ENCODE measurements at places on chromosomes 2 and 18.

DNA sequence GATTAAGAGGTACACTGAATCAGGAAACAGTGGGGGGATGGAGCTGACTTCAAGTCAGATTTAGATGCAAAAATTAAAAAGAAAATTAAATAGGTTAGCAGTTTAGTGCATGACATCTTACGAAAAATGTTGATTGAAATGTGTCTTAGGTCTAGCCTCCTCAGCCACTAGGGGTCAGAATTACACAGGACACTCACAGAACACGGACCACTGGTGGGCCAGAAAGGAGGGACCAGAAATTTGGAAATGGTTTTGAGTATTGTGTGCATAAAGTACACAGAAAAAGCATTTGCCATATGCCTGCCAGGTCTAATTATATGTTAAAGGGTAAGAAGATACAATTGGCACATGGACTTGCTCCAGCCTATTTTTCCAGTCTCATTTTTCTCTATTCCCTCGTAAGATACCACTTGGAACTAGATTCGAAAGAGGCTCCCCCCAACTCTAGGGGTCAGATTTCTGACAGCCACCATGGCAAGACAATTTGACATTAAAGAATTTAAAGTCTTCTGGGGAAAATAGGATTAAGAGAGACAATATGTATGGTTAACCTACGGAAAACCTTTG, 550.2 kb upstream of the SETBP1 start:
- DNase-seq = peak; percentile 10

- no peak for DNase-seq
Measured at GRCh38 chr2:181430406-181431118, 26.6 kb upstream of the ITGA4 start.

- DNase-seq = no peak
Measured at GRCh38 chr18:21053127-21053526, 58.5 kb downstream of the ROCK1 start.

DNA sequence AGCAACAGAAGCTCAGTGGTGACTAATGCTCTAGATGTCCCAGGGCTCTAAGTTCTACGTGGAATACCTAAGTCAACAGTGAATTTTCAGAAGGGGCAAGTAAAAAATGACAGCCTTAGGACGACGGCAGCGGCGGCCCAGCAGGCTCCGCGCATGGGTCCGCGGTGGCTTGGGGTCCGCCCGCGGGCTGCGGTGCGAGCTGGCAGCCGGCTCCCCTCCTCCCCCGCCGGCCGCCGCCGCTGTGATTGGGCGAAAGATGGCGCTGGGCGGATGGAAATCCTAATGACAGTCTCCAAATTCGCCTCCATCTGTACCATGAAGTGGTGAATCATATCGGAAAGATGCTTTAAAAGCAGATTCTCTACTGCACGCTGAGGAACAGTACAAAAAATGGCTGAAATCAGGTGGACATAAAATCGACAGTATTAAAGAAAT, 74.7 kb downstream of the HNRNPLL start:
- peak; percentile 34 for DNase-seq

- DNase-seq = no peak
Measured at GRCh38 chr2:181594322-181594721, 62.6 kb downstream of the CERKL start.

GRCh38 chr2:143347271-143347695, 218.1 kb downstream of the ARHGAP15 start:
- DNase-seq = peak; percentile 83

GRCh38 chr2:44456946-44457345, 95.2 kb downstream of the CAMKMT start:
- DNase-seq = no peak

- DNase-seq = no peak
Measured at GRCh38 chr2:207279520-207279919, 113.8 kb upstream of the KLF7 start.

GRCh38 chr2:8368463-8368862, 313.4 kb upstream of the ID2 start:
- DNase-seq = no peak

DNA sequence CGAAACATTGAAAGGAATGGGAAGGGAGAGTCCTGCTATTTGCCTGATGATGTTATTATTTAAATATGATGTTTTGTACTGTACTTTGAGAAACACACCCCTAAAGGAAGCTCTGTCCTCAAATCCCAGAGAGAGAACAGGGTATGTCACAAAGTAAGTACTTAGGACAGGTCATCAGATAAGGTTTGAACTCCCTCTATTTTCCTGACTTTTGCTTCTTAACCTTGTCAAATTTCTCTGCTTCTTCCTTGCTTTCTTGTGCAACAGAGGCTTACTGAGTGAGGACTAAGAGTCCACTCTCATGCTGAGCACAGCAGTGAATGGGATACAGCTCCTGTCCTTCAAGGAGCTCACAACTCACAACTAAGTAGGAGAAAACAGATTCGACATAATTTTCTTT, 3.7 kb downstream of the DGUOK start:
- DNase-seq = no peak

DNA sequence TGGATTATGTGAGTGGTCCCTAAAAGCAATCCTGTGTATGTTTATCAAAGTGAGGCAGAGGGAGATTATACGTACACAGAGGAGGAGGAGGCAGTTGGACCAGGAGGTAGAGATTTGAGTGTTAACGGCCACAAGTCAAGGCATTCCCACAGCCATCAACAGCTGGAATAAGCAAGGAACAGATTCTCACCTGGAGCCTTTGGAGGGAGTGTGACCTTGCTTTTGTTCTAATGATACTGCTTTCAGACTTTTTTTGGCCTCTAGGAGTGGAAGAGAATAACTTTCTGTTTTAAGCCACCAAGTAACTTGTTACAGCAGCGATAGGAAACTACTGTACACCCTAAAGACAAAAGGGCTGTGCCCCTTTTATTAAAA, 18.1 kb downstream of the LCLAT1 start:
- no peak for DNase-seq

DNA sequence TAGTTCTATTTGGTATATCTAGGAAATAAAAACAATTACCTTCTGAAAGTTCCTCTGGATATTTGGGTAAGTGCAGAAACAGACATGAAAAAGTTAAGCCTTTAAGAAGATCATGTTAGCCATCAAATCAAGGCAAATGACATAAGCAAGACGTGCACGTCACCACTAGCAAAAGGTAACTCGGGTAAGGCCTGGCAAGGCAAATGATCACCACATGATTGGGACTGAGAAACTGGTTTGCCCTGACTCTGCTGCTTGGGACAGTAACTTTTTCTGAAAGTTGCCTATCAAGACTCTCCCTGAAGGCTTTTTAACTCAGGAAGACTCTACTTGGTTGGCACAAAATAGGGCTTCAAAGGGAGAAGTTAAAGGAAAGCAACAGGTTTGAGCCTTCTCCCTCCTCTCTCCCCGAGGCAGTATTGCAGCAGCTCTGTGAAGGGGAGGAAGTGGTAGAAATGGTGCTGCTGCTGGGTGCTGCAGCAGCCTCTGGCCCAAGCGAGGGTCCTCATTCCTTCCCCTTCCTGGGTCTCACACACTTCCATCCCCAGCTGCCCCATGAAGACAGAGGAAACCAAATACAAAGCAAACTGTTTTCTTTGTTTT, 17.1 kb upstream of the TMEM237 start:
- no peak for DNase-seq

- DNase-seq = no peak
Measured at GRCh38 chr2:224847961-224848850, 132.0 kb upstream of the CCDC195 start.

DNA sequence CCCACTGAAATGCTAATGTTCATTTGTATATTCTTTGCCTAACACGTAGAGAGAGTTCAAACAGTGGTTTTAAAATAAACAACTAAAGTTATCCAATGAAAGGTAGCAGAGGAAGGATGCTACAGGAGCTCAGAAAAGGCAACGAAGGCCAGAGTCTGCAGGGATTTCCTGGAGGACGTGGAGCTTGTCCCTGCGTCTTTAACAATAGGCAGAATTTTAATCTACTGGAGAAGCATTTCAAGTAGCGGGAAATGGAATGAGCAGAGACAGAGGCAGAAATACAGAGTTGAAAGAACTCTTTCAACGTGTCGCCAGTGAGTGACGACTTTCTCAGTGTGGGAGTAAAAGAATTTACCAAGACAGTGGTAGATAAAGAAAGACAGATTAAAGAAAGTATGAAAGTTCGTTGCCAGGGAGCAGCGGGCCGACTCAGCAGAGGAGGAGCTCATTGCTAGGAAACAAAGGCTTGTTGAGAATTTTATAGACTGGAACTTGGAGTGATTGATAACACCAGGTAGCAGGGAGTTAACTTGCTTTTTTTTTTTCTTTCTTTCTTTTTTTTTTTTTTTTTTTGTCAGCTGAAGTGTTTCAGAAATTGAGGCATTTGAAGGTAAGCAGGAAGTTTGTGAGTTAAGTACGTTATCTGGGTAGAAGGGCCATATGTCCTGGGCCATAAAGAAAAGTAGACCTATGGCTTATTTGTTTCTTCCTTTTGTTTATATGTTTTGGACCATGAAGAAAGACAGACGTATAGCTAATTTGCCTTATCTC, 625 bp upstream of the NBAS start:
- no peak for DNase-seq

DNA sequence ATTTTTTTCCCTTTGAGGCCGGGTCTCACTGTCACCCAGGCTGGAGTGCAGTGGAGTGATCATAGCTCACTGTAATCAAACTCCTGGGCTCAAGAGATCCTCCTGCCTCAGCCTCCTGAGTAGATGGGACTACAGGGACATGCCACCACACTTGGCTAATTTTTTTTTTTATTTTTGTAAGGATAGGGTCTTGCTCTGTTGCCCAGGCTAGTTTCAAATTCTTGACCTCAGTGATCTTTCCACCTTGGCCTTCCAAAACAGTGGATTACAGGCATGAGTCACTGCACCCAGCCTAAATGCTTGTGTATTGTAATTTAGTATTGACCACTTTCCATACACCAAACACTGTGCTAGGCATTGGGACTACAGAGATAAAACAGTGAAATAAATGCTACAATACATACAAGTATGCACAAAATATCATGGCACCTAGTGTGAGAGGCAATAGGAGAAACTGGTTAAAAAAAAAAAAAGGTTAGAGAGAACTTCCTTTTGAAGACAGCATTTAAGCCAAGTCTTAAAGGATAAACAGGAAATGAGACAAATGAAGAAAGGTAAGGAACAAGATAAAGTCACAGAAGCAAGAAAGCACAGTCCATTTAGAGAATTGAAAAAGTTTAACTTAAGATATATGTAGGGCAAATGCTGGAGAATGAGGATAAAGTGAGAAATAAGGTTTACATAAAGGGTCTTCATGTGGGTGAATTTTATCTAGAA, 113.4 kb downstream of the GORASP2 start:
- no peak for DNase-seq

- no peak for DNase-seq
Measured at GRCh38 chr2:178320011-178320585, 125.8 kb downstream of the OSBPL6 start.

DNA sequence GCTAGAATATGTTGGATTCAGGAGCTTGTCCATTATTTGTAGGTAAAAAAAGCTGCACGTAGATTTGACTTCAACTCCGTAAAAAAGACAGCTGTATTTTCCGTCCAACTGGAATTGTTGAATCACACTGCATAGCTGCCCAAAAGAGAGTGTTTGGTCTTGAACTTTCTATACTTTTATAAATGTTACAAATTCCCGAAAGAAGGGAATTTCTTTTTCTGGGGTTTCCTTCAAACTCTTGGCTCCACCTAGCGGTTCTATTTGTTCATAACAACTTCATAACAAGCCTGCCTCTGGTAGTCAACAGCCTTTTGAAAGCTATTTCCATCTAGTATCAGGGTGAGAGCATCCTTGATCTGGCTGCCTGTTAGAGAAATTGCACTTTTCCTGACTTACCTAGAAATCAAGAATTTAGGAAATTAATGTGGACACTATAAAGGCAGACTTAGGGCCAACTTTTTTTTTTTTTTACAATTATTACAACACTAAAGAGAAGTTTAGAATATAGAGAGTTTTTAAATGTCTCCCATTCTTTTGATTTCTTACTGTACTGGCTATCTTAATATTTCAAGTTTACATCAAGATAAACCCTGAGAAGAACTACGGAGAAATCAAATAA, 48.1 kb downstream of the TMEM185B start:
- no peak for DNase-seq

DNA sequence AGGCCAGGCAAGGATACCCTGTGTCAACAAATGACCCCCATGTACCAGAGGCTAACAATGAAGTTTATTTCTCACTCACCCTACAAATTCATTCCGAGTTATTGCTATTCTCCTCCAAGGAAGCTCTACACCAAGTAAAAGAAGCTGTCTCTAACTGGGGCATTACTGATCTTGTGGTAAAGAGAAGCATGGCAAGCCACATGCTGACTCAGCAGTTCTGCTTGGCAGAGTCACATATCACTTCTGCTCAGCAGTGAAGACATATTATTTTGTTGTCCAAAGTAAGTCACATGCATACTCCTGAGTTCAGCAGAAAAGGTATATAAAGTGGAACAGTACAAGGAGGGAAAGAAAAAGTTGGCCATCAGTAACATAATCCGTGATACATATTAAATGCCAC, 315.8 kb downstream of the GULP1 start:
- DNase-seq = no peak

DNA sequence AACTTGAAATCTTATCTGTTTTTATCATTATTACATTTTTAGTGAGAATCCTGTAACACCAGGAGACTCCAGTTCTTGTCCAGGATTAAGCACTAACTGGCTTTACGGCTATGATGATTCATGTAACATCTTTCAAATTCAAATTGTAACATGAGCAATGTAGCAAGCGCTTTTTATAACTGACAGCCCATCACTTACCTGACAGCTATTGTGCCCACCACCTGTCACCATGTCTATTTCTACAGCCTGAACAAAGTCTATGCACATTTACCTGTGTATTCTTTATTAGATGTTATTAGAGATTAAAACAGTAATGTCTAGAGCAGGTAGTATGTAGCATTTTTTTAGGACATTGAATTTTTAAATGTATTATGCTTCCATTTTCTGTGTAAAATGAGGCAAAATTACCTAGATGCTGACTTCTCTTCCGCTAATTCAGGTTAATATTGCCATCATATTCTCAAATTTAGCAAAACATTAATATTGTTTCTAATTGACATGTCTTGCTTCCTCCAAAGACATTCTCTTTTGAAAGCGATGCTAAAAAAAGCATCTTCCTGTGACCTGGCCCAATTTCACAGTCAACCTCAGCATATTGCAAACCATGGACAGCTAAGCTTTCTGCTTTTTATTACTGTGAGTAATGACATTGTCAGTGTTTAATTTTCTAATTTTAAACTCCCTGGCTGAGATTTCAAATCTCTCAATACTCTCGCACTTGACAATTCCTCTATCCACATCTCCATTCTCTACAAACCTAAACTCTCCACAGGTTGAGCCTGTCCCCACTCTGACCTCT, 37.8 kb downstream of the RIT2 start:
- DNase-seq = no peak

- no peak for DNase-seq
Measured at GRCh38 chr2:127093648-127094210, 13.2 kb downstream of the BIN1 start.

DNA sequence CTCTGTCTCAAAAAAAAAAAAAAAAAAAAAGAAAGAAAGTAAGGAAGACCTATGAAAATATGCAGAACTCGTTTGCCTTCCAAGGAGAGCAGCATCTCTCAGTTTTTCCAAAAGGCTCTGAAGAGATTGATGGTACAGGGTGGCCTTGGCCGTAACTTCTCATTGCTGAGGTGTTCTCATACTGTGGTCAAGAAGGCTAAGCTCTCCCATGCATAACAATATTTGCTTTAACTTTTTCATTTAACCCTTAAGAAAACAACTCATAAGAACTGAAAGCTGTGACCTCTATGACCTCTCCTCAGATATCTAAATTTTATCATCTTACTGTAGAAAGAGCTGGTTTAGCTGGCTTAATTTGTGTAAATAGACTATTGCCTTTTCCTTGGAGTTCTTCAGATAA, 37.1 kb upstream of the GATA6 start:
- no peak for DNase-seq
